ENCODE measurements at places on chromosomes 16 and 17.

DNA sequence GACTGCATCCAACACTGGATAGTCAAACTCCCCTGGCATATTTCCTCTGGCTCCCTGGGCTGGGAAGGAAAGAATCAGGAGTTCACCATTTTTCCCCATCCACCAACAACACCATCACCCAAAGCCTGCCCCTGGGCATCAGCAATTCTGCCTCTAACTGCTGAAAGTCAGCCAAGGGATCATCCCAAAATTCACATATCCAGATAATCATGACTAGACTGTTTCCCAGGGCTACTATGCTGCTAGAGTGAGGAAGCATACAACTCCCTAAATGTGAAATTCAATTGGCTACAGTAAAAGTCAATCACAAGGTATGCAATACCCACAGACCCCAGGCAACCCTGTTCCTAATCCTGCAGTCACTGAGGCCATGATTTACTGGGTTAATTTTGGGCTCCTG, 230.6 kb downstream of the C16orf95 start:
- no peak for DNase-seq

GRCh38 chr16:70529051-70529777, 5.6 kb downstream of the SF3B3 start:
- DNase-seq: no peak

DNA sequence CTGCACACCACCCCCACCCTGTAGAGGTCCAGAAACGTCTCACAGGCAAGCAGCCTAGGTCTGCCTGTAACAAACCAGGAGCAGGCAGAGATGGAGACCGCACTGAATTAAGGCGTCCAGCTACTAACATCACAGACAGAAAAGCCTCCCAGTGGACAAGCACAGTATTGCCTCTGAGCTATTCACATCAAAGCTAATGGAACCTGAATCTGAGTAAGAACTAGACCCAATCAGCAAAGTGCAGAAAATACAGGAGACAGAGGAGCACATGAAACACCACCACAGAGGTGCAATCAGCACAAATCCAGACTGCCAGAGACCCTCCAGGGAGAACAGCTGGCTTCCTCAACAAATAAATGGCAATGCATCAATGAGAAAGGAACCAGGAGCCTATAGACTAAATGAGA, 22.2 kb upstream of the PEMT start:
- peak; percentile 47 for DNase-seq

DNA sequence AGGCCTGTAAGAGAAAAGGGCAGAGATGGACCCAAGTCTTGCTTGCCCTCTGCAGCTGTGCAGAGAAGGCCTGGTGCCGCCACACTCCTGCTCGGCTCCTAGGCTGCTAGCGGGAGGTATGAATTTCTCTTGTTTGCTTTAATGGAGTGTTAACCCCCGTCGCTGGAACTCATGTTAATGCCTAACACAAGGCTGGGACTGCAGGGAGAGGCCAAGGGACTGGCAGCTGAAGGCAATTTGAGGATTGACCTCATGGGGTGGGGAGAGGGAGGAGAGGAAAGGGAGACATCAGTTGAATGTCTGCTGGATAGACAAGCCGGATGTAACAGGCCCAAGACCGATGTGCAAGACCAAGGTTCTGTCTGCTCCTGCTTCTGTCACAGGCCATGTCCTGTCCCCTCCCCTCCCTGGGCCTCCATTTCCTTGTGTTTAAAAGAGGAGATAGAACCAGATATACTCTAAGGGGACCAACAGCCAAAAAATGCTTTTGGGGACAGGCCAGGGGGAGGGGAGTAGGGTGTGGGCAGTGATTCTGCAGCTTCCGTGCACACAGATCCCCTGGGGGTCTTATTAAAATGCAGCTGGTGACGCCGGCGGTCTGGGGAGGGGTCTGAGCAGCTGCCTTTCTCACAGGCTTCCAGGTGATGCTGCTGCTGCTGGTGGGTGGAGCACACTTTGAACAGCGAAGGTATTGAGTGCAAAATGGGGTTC, 46.7 kb upstream of the TBX2 start:
- no peak for DNase-seq

DNA sequence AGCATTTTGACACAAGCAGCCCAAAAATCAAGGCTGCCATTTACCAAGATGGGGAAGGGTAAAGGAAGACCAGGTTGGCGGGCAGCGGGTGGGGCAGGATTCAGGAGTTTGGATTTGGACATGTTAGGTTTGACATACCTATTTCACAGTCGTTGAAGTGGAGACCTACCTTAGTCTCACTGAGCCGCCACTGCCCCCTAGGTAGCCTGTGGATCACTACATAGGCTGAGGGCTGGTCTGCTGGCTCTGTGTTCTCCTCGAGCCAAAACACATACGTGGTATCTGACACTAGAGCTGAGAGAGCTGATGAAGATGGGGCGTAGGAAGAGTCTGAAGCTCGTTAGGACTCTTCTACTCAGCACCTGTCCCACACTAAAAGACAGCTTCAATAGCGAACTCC, 115.1 kb downstream of the HIC1 start:
- peak; percentile 23 for DNase-seq

- DNase-seq: no peak
These were observed 11.7 kb downstream of the ZG16B start for GRCh38 chr16:2841606-2842339.

GRCh38 chr16:30948667-30949649, at the start of gene ORAI3:
TSS of gene ORAI3 (plus strand) at chr16:30949068. CDS start at chr16:30949290, 222 bp downstream.
- peak; percentile 78 for DNase-seq

GRCh38 chr17:50783193-50783660, 15.9 kb upstream of the ANKRD40CL start:
- peak; percentile 90 for DNase-seq

- no peak for DNase-seq
These were observed 8.7 kb downstream of the MYH3 start for GRCh38 chr17:10648381-10648780.

DNA sequence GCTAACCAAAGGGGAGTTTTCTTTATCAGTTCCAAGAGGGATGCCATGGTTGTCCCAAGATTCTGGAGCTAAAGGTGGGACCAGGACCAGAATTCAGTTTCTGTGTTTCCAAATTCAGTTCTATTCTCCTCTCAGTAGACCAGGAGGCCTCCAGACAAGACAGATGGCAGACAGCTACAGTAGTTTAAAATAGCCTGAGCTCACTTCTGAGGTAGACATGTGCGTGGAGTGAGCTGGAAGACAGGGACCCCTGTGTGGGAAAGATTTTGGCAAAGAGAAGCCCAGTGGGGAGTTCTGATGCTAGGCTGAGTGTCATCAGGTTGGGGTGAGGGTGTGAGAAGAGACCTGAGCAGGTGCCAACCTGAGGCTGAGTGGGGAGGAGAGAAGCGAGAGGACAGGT, 95.4 kb downstream of the PRKCB start:
- DNase-seq: no peak

DNA sequence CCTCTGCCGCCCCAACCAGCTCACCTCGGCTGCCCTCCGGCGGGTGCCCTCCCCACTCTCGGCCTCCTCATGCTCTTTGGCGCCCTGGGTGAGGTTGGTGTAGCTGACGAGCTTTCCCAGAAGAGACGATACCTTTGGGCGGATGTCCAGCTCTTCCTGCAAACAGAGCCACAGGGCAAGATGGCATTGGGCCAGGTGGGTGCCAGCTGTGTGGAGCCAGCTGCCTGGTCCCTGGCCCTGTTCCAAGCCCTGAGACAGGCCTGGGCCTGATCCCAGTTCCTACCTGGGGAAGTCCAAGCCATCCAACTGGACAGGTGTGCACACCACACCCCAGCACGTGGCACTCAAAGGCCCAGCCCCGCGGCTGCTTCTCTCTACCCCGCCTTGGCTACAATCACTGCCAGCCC, 6.9 kb downstream of the SLC12A4 start:
- no peak for DNase-seq

DNA sequence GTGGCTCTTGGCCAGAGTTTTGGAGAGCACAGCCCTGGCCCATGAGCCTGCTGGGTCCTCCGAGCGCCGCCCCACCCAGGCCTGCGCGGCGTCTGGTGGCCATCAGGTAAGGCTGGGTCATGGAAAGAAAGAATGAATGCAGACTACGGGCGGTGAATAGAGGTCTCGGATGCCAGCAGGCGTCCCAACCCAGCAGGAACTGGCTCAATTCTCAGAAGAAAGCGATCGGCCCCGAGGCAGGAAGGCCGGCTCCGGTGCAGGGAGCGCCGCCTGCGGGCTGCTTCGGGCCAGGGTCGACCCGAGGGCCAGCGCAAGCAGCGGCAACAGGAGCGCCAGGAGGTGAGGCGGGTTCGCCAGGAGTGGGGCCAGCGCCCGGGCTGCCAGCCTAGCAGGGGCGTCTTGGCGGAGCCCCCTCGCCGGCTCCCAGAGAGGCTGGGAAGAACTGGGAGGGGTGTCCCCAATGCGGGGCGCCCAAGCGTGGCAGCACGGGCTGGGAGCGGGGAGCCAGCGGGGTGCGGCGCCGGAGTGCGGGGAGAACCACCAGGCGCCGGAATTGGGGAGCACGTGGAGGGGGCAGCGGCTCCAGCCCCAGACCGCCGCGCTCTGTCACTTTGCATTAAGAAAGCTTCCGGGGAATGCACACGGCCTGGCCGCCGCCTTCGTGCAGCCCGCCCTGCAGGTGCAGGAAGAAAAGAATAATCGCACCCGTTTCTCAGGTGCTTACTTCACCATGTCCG, 7.1 kb upstream of the TMC5 start:
- no peak for DNase-seq

DNA sequence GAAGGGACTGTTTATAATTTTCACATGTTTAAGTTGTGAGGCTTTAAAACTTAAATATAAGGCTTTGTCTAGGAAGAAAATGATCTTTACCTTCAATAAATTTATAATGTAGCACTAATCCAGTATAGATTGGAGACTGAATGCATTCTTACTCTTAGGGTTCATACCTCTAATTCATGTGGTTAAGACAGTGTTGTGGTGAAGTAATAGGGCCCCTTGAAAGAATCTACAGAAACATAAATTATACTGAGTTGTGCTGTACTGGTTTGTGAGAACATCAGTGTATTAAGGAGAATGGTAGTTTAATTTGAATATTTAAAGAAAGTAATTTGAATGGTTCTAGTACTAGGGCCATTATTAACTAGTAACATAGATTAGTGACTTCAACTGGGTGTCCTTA, 13.7 kb downstream of the HAPSTR1 start:
- DNase-seq: no peak

GRCh38 chr16:12317856-12318537, 341.5 kb downstream of the SNX29 start:
- DNase-seq: no peak

GRCh38 chr17:10614536-10615155, 42.5 kb downstream of the MYH3 start:
- peak; percentile 33 for DNase-seq

DNA sequence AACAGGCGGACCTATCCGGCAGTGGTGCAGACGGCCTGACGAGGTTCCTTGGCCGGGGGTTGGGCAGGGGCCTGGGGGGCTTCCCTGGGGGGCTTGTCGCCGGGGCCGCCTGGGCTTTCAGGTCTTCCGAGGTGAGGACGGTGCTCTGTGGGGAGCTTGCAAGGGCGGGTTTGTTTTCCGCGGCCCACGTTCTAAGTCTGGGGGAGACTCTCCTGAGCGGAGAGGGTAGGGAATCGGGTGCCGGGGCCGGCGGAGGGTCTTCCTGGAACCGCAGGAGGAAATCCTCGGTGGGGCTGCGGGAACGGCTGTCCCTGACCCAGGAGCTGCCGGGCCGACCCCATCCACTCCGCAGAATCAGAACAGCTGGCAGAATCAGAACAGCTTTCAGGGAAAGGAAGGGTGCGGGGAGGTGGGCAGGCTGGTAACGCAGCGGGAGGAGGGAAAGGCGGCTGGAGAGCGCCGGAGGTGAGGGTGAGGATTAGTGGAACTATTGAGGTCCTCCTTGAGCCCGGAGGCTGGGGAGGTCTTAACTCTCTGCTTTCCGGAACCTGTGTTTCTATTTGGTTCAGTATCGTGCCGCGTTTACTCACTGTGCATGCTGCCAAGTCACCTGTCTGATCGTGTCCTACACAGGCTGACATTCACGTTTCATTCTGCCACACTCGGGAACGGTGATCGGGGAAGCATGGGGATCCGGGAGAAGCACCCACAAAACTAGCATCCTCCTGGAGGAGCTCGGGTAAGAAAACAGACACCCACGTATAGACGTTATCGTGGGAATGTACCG, 28.9 kb downstream of the CPSF4L start:
- DNase-seq: no peak

DNA sequence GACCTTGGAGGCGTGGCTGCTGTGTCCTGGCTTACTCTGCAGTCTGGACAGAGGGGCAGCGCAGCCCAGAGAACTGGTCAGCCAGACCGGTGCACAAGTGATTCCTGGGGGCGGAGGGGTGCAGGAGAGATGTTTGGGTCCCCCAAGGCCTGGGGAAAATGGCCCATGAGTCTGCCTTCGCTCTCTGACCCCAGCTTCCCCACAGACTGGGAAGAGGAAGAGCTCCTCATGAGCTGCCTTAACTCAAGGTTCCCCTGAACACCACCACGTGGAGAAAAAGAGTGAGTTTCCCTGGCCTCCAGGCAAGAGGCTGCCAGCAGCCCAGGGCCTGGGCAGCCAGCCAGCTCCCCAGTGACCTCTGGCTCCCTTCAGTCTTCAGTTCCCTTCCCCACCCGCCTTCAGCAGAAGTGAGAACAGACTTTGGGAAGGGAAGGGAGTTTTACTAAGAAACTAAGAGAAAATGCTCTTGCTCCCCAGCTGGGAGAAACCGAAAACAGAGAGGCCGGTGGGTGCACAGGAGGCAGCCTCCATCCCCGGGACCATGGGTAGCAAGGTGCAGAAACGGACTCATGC, 2.0 kb upstream of the C17orf99 start:
- DNase-seq: no peak

DNA sequence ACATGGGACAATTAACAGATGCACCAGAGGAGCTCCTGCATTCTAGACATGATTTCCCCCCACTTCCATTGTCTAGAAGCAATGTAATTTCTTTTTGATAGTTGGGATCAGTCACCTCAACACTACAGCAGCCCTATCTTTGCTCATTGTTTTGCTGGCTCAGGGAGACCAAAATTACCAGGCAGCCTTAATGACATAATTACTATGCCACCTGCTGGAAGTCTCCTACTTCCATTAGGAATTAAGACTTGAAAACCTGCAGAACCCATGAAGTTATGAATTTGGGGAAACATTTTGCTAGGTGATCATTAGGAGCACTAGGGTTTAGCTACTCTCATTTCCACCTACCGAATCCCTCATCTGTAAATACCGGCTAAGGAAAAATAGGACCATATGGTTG, 312.0 kb upstream of the CA10 start:
- DNase-seq: no peak

DNA sequence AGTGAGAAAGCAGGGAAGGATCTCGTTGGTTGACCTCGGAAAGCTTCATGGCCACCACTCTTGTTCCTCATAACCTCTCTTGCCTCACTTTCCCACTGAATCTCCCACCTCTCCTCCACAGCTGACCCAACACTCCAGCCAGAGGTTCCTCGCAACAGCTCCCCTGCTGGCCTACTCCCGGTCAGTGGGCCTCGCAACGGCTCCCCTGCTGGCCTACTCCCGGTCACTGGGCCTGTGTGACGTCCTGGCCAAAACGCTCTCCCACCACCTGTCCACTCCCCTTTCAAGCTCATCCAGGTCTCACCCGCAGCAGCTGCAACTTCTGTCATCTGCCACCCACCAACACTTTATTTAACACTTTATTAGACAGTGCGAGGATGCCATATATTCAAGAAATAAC, 149.1 kb downstream of the VPS53 start:
- no peak for DNase-seq

All from GM19239 (cell line).